T-helper 9 cell (primary cell): ENCODE measurements at places on chromosomes 2 and 18.

DNA sequence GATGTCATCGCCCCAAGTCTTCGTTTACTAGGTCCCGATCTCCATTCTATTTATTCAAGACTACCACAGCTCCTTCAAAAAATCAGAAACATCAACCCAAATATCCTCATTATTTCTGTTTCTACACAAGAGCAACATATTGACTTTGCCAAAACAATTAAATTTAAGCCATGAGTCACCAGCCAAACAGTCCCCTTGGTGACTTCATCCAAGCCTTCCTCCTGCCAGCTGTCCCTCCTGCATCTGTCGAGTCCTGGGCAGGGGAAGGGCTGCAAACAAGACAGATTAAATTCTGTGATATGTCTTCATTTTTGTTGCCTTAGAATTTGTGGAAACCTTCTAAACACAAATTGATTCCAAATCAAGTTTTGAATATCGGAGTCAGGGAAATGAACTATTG lies 110.3 kb downstream of the SP3 start:
- DNase-seq = no peak

DNA sequence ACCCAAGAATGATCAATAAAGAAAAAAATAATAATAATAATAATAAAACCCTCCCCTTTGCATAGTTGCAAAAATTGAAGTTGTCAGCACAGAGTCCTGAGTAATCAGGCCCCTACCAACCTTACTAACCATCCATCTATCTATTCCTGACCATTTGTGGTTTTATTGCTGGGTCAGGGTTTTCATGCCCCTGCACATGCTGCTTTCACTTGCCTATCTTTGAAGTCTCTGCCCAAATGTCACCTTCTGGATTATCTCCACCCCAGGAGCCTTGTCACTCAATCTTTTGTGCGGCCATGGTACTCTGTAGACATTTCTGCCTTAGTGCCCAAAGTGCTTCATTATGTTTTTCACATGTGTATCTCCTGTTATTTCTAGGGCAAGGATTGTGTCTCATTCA lies 35.1 kb downstream of the SLC30A6 start:
- no peak for DNase-seq

DNA sequence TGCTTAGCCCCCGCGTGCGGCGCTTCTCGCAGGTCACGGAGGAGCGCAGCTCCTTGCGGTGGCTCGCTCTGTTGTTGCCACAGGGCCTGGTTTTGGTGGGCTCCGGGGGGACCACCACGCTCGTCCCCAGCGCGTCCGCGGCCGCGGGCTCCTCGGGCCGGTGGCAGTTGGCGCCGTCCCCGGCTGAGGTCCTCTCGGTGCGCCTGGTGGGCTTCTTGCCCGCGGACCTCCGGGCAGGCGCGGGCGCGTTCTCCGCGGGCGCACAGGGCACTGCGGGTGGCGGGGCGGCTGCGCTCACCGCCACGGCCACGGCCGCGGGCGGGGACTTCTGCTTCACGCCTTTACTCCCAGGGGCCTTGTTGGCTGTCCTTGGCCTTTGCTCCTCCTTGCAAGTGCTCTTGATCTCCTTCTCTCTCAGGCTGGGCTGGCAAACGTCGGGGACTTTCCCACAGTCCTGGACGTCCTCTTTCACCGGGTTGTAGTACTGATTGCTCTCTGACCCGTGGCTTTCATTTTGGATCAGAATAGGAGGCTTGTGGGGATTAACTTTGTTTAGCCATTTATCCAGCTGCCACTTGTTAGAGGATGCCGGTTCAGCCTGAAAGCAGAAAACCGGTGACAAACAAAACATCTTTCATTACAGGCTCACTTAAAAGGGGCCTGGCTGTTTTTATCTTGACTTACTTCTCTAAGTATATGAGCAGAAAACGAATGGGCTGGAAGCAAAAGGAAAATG lies 104.0 kb upstream of the REV1 start:
- DNase-seq = no peak

DNA sequence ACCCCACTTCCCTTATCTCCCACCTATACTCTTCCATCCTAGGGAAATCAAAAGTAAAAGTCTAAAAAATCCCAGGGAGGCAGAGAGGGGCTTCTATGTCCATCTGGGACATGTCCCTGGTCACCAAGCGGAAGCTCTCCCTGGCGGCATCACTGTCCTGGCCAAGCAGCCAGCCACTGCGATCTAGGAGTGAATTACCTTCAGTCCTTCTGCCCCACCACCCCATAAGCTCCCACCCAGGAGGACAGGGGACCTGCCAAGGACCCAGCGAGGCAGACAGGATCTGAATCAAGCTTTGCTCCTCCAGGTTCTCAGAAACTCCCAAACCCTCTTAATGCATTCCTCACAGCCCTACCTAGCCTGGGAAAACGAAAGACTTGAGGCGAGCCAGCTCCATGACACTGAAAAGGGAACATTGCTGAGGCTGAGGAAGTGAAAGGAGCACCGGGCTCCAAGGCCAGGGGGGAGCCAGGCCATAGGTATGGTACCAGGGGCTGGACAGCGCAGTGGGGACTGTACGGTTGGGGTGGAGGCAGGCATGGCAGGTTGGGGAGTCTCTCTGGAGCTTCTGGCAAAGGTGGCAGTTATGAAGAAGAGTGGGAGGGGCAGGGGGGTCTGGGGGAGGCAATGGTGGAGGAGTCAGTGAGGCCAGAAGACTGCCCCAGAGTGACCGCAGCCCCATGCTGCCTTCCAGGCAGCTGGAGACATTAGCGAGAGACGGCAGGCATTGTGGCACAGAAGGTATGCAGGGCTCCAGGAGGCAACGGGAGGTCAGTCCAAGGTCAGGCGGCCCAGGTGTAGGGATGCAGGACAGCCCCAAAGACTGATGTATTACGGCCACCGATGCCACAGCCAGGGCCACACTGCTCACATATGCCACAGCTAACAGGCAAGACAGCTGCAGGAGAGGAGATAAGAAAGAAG lies 2.7 kb upstream of the SLC23A3 start:
- no peak for DNase-seq

DNA sequence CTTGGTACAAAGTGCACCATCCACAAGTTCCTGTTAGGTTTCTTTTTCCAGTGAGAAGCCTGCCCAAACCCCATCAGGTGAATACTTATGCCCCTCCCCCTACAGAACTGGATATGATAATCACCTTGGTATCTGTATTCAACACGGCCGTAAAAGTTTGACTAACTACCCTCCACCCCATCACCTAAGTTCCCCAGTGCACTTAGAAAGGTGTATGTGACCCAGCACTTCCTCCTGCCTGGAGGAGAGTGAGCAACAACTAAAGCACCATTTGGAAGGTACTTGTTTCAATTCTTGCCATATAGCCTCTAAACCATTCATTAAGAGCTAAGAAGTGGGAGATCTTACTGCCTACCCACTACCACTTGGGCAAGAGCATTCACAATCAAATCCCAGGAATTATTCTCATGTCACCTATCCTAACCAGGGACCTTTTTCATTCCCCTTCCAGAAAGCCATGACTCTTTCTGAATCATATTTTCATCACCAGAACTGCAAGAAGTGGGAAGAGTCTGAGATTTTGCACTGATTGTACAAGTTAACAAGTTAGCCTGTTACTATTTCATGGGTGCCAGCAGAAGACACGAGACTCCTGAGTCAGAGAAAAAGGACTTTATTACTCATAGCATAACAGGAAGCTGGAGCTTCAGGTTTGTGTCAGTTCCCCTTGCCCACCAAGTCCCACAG lies 53.5 kb upstream of the NDUFV2 start:
- DNase-seq = no peak

GRCh38 chr2:108271691-108272253 lies 16.9 kb upstream of the SULT1C2 start:
- no peak for DNase-seq

- DNase-seq = peak; percentile 23
Observed at GRCh38 chr2:8487461-8487932, 194.4 kb upstream of the ID2 start.

GRCh38 chr2:225122007-225122406 lies 79.7 kb upstream of the DOCK10 start:
- DNase-seq = no peak

DNA sequence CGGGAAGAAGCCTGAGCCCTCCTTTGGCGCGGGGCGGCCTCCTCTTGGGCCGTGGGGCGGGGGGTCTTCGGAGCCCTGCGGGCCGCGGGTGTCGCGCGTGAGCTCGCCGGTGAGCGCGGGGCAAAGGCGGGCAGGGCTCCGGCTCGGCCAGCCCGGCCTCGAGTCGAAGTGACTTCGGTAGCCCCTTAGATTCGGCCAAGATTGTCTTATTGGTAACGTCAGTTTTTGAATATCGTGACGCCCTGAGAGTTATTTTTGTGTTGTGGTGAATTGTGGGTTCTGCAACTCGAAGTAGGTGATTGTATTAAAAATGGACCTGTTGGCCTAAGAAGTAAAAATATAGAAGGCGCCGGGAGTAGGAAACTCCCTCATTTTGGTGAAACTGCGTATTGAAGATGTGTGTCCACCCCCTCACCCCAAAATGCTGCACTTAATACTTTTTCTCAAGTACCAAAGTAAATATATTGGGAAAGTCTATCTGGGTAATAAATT lies 669 bp downstream of the MARCHF7 start:
- no peak for DNase-seq

- no peak for DNase-seq
Observed at GRCh38 chr2:148258124-148258523, 237.2 kb downstream of the MBD5 start.

- no peak for DNase-seq
Observed at GRCh38 chr2:168793596-168793995, 8.8 kb upstream of the NOSTRIN start.

DNA sequence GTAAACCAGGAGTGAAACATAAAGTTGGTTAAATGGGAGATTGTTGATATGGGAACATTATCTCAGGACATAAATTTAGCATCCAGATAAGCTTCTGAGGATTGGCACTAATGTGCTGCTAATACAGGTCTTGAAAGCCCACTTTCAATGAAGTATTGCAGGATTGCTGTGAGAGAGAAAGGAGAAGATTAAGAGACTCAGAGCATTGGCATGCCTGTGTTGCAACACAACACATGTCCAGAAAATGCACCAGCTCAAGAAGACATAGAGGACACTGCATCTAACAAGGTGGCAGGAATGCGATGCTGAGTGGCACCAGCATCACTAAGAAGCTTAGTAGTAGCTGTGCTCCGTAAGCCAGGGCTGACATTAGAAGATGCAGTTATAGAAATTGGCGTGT lies 728.9 kb downstream of the SUCLG1 start:
- no peak for DNase-seq

GRCh38 chr2:27502142-27502541 lies 5.5 kb downstream of the GCKR start:
- DNase-seq = no peak
